Caki2 (cell line): ENCODE measurements at places on chromosomes 1 and 21.

DNA sequence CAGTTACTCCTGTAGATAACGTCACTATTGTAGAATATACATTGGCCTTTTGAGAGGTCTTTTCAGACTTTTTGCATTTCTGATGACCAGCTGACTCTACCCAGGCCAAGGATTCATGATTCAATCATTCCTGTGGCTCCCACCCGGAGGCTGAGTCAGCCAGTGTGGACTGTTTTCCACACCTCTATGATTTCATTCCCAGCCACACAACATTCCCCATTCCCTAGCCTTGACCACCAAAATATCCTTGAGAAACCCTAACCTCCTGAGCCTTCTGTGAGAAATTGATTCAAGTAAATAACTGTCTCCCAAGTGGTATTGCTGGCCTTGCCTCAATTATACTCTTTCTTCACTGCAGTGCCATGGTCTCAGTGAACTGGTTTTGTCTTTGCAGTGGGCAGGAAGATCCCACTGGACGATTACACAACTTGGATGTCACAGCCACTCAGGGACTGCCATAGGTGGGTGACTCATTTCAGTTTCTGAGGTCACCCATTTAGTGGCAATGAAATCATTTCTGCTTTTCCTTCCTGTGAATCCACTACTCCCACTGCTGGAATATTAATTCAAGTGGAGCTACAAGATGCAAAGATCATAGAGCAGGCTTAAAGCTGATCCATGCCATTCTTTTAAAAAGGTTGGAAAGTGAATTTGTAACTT is 518.6 kb upstream of the ZP4 start:
- peak; percentile 96 for DNase-seq

GRCh38 chr1:30527511-30528140 is 195.8 kb downstream of the MATN1 start:
- DNase-seq = peak; percentile 24

DNA sequence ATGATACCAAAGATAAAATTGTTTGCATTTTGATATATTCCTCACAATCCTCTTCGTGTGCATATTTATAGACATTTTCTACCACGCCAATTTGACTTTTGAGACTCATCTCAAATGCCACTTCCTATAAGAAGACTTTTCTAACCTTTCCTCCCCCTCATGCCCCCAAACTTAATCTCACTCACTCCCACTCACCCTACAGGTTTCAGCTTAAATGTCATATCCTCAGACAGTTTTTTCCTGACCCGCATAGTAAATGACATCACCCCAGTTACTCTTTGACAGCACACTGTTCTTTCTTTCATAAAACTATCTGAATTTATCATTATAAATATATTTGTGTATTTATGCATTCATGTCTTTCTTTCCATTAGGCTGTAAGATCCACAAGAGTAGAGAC is 29.6 kb upstream of the RGS8 start:
- no peak for DNase-seq

DNA sequence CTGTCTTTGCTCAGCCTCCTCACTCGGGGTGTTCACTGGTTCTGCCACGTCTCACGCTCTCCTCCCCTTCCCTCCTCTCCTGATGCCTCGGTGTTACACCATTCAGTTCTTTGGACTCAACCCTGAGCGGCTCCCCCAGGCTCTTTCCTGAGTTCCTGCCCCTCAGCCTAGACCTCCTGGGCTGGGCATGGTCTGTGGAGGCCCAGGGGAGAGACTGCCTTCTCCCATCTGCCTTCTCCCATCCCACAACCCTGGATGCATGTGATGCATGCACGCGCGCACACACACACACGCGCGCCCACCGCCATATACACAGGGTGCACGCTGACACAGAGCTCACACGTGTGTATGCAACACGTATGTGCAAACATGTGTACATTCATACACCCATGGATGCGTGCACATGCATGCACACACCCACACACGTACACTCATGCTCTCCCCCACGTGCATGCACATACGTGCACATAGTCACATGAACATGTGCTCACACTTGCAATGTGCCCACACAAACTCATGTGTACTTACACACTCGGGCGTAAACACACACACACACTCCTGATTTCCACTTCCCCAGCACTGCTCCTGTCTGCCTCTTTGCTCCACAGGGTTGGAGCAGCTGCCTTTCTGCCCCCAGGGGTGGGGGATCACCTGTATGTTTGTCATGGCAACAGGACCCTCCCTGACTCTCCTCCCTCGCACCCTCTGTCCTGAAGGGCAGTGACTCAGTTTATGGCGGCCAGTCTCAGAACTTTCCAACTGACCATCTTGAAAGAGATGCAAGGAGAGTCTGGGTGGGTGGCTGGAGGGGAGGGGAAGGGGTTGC is 59.0 kb downstream of the HUNK start:
- no peak for DNase-seq

DNA sequence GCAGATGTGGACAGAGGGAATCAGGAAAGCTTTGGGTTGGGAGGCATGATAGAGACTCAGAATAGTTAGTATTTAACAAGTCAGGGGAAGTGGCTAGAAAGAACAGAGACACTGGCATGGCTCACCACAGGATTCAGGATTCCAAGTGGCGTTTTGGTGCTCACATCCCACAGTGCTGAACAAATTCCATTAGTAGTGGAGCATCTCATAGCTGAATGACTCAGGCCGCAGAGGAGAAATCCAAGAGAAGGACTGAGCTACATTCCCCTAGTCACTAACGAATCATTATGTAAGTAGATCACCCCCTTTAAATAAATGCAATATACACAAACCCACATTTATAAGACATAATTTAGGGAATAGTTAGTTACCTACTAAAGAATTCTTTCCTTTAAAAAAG is 5.0 kb upstream of the KCNJ9 start:
- no peak for DNase-seq

DNA sequence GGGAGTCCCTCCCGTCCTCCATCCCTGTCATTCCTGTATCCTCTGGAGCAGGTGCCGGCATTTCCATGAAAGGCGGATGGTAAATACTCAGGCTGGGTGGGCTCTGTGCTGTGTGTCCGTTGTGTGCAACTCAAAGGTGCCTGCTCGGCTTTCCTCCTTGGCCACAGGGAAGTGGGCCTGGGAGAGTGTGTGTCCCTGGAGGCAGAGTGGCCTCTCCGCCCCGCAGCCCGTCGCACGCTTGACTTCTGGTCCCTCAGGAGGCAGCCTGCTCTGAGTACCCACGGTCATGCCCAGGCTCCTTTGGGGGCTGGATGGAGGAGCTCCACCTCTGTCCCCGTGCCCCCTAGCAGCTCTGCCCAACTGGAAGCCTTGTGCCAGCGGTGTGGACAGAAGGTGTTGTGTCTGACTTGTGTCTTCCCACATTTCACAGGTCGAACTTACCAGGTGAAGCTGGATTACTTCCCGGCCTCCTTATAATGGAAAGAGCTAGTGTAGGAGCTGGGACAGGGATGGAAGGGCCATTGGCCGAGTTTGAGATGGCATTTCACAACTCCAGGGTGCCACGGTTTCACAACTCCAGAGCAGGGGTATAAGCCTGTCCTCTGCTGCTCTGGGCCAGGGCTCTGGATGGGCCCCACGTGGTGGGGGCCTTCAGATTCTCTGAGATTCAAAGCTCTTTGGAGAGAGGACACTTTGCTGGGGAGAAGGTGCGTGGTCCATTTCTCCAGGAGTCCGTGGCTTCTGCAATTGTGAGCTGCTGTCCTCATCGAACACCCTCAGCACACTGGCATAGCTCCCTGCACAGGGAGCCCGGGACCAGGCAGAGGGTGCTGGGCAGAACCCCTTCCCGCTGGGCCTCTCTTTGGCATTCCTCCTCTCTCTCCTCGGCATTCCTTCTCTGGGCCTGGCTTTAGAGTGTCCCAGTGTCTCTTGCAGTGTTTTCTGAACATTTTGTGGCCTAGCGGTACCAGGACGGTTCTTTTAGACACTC is 152.7 kb upstream of the COL6A1 start:
- no peak for DNase-seq

DNA sequence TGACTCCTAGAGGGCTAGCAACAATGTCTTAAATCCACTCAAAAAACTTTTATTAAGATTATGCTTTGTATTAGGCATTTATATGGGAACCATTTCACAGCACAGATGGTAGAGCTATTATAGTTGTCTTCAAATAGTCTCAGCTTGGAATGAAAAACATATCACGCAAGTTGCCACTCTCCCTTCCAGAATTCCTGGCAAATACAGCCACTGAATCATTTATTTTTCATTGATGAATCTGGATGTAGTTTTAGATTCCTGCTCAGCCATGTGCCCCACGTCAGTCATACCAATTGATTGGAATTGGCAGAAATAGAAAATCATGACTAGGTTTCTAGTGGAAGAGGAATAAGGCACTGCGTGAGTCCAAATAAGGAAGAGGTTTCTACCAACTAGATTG is 165.2 kb downstream of the PLA2G4A start:
- DNase-seq = no peak

GRCh38 chr1:227805606-227806197 is 9.8 kb upstream of the PRSS38 start:
- peak; percentile 54 for DNase-seq

- no peak for DNase-seq
Measured at GRCh38 chr1:153623101-153623500, 4.2 kb downstream of the S100A13 start.

GRCh38 chr1:246214708-246215509 is 292.2 kb downstream of the SMYD3 start:
- DNase-seq = peak; percentile 52

DNA sequence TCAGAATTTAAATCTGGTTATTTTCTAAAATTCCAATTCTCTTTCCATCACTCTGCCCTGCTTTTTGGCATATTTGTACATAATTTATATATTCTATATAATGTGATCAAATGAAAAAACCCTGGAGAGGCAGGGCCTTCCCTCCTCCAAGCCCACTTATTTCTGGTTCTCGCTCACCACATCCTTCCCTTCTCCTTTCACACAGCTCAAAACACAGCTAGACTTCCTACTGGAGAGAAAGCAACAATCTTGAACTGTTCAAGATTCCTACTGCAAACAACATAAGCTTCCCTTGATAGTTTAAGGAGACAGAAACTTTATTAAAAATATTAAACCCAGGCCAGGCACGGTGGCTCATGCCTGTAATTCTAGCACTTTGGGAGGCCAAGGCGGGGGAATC is 7.6 kb upstream of the AIM2 start:
- no peak for DNase-seq

DNA sequence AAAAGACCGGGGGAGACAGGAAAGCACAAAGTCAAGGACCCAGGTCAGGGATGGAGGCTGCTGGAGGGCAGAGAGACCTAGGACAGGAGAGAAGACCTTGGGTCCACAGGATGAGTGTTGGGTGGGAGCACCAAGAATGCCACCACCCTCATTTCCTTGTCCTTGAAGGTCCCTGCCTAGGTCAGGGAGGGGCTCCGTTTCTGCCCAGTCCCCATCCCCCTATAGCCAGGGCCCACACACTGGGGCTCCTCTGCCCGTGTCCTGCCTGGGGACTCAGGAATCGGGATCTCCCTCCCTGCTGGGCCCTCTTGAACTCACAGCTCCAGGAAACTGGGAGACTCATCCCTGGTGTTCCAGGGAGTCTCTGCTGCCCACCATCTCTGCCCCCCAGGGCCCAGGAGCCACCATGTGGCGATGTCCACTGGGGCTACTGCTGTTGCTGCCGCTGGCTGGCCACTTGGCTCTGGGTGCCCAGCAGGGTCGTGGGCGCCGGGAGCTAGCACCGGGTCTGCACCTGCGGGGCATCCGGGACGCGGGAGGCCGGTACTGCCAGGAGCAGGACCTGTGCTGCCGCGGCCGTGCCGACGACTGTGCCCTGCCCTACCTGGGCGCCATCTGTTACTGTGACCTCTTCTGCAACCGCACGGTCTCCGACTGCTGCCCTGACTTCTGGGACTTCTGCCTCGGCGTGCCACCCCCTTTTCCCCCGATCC is 584 bp downstream of the TINAGL1 start:
- DNase-seq = no peak

DNA sequence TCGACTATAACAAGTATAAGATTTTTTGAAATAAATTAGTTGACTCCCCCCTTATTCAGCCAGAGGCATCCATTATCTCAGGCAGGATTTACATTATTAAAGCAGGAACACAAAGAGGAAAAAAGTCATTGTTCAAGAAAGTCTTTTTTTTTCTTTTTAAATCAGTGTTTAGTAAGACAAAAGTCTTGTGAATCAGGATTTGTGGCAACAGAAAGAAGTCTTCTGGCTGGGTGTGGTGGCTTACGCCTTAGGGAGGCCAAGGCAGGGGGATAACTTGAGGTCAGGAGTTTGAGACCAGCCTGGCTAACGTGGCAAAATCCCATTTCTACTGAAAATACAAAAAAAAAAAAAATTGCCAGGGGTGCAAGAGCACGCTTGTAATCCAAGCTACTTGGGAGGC is 505.5 kb downstream of the LMO4 start:
- no peak for DNase-seq

GRCh38 chr1:204600203-204600602 is 84.0 kb downstream of the MDM4 start:
- no peak for DNase-seq

GRCh38 chr1:110173466-110174105 is 23.3 kb downstream of the SLC6A17 start:
- no peak for DNase-seq
